ENCODE measurements at places on chromosomes 13 and 19.
A peak's percentile ranks its signal among the peaks of the same experiment; 100 is the strongest.

DNA sequence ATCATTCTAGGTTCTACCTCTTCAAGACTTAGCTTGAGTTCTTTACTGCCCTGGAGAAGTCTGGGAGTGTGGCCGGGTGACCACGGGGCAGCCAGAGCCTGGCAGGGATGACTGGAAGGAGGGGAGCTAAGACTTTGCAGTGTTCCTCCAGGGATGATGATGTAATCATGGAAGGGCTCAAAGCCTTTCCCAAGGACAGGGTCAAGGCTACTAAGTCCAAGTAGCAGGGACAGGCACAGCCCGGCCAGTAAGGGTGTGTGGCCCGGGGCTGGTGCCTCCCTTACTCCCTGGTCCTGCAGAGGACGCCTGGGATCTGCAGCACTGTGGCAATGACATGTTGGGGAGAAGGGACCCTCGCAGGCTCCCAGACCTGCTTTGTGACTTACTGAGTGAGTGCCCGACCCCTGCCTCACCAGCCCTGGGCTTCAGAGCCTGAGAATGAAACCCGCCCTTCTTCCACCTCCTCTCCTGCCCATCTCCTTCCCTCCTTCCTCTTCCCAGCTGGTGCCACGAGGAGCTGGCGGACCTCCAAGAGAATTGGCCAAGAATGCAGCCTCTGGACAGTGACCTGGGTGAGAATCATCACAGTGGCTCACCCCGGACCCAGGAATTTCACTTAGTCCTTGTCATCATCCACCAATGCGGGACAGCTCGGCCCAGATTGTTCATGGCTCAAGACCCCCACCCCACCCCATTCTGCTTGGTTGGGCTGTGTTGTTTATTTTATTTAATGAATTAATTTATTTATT is 15.6 kb upstream of the FBXO17 start:
- no peak for DNase-seq

- DNase-seq = no peak
Measured at GRCh38 chr19:2592824-2593223, 109.7 kb downstream of the GNG7 start.

- no peak for DNase-seq
Measured at GRCh38 chr19:35931874-35932202, 4.3 kb upstream of the LRFN3 start.

- no peak for DNase-seq
Measured at GRCh38 chr19:18905058-18905456, 9.1 kb upstream of the CERS1 start.

GRCh38 chr13:97844151-97844550 is 109.3 kb upstream of the IPO5 start:
- no peak for DNase-seq

GRCh38 chr19:17020385-17020784 is 6.2 kb downstream of the CPAMD8 start:
- DNase-seq = no peak

DNA sequence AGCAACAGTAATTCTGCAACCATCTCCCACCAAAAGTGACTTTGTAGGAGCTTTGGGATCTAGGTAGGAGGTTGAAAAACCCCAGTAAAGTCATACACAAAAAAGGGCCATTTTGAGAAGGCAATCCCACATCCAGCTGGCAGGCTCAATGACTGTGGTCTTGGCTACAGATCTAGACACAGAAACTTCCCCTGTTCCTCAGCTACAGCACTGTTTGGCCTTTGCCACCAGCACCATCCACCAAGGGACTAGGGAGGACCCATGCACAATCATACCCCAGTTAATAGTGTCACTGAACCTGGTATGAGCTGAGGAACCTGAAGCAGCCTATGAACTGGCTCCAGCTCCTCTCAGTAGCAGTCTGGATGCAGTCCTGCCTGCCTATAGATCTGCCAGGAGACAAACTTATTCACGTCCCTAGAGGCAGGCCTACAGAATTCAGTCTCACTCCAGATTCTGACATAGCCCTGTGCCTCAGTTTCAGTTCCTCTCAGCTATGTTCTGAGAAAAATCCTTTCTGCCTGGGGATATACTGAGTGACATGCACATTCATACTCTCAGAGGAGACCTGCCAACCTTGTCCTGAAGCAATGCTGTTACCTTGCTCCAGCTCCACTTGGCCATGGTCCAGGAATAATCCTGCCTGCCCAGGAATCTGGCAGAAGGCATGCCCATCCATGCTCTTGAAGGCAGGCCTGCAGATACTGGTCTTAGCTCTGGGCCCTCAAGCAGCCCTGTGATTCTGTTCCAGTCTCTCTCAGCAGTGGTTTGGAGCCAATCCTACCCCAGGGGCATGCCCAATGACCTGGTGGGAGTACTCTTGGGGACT is 2048.3 kb upstream of the PCDH20 start:
- no peak for DNase-seq

GRCh38 chr19:13275016-13275722 is 125.0 kb downstream of the IER2 start:
- DNase-seq = no peak

DNA sequence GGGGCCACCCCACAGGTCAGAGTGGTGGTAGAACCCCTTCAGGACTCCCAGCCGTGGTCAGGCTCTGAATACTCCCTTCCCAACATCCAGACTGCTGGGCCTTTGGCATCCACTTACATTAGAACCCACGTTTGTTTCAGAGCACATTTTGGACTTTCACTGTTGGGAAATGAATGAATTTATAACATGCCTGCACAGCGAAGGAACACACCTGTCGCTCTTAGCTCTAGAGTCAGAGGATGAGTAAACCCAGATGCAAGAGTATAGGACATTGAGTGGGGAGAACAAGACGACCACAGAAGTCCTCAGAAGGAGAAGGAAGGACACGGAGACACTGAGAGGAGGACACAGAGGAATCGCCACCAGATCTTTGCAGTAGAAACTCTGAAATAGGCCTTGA is 30.9 kb downstream of the SHISA2 start:
- DNase-seq = no peak

DNA sequence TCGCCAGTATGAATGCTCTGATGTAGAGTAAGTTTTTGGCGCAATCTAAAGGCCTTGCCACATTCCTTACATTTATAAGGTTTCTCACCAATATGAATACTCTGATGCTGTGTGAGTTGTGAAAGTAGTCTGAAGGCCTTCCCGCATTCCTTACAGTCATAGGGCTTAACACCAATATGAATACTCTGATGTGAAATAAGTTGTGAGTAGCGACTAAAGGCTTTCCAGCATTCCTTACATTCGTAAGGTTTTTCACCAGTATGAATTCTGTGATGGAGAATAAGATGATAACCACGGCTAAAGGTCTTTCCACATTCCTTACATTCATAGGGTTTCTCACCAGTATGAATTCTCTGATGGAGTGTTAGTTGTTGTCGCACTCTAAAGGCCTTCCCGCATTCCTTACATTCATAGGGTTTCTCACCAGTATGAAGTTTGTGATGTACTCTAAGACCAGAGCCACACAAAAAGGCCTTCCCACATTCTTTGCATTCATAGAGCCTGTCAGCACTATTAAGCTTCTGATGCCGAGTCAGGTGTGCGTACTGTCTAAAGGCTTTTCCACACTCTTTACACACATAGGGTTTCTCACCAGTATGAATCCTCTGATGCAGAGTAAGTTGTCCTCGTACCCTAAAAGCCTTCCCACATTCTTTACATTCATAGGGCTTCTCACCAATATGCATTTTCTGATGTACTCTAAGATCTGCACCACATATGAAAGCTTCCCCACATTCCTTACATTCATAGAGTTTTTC is 14.1 kb upstream of the ZFP14 start:
- no peak for DNase-seq

DNA sequence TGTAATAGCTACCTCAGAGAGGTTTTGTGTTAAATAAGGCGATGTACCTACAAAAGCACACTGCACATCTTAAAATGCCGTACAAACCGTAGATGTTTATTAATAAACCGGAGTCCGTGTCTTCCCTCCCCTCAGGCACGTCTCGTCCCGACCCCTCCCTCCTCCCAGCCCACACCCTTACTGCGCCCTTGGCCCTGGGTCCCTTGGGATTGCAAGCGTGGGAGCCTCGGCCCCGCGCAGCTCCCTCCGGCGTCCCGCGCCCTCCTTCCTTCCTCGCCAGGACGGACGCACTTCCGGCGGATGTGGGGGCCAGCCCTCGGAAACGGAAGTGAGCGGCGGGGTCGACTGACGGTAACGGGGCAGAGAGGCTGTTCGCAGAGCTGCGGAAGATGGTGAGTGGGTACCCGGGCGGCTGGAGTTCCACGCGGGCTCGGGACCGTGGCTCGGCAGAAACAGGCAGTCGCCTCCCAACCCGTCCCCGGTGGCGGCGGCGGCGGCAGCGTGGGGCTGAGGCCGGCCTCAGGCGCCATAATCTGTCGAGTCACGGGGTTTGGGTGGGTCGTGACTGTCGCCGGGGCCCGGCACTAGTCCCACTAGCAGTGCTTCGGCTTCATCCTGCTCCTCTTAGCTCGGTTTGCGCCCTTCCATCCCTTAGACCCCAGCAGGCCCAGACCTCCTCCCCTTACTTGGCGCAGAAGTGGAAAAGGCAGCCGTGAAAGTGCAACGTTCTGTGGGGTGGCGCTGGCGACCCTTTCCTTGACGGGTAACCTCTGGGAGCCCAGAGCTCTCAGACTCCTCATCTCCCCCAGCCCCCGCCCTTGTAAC is at the start of gene POMP:
TSS of gene POMP (plus strand) at position 335 of the 825 bp plus-strand sequence. CDS start at position 390, 55 bp downstream.
- peak; percentile 69 for DNase-seq

- DNase-seq = peak; percentile 41
Measured at GRCh38 chr13:71879129-71879535, 12.1 kb upstream of the DACH1 start.

- DNase-seq = no peak
Measured at GRCh38 chr13:72463561-72463960, 263.9 kb downstream of the MZT1 start.

- no peak for DNase-seq
Measured at GRCh38 chr19:47096100-47096704, 17.4 kb downstream of the ZC3H4 start.

DNA sequence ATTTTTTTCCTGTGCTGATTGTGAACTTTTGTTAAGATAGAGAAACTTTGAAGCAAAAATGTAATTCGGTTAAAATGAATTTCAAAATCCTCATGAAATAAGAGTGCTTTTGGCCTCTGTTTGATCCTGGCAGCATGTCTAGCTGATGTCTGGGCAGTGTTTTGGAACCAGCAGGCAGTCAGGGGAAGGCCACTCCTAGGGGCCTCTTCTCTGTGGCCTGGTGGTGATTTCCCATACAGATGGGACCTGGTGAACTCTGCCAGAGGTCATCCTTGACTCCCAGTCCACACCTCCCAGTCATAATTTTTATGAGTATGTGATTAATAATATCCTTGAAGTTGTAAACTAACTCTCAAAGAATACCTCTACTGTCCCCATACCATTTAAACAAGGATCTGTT is 226.6 kb downstream of the PCCA start:
- no peak for DNase-seq

DNA sequence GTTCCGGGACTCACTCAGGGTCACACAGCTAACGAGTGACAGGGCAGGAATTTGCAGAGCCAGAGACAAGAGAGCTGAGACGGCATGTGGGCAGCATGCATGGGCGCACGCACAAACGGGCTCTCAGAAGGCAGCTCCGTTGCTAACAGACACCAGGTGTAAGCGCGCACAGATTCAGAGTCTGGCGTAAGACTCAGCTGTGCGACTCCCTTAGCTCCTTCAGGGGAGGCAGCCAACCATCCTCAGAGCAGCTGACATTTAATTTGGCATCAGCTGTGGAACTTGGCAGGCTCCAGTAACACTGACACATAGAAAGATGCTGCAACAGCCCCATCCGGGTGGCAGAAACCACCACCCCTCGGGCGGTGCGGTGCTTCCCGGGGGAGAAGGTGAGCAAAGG is 7.5 kb upstream of the TM6SF2 start:
- no peak for DNase-seq

DNA sequence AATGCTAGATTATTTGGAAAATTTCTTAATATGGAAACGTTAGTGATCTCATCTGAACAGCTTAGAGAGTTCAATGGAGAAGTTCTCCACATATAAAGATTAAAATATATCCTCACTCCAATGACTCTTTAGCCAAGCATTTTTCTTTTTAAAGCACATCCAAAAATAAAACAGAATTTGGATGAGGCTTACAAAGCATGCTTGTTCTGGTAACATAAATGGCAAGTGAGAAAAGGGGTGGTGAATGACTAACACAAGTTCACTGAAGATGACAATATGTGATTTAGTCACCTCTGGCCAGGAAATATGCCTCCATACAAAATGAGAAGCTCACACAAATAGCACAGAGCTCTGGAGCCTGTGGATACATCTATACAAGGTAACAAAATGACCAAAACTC is 253.0 kb downstream of the PCDH20 start:
- DNase-seq = no peak

DNA sequence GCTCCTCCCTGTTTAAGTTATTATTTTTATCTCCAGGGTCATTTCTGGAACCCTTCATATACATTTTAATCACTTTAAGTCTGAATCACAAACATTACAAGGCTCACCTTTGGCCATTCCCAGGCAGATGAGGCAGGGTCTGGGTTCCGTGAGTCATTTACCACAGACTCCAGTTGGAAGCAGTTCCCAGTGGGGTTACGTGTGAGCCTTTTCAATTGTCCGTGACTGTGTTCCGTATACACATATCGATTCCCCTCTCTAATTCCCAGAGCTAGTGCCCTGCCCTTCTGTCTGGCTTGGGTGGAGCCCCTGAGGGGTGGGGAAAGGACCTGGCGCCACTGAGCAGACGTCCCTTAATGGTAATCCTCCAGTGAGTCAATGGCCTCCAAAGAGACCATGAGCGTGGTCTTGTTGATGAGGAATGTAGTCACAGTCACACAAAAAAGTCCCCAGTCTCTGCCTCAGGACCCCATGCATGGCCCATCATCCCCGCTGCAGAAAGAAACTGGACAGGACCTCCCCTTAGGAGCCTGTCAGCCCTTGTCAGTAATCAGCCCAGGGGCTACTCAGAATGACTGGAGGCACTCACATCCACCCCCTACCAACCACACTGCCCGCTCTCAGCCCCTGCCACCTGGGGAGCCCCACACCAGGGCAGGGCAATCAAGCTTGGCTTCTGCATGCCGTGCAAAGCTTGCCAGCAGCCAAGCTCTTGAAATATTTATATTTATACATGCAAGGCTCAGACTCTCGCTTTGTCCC is 144.4 kb downstream of the ZIC5 start:
- DNase-seq = no peak

DNA sequence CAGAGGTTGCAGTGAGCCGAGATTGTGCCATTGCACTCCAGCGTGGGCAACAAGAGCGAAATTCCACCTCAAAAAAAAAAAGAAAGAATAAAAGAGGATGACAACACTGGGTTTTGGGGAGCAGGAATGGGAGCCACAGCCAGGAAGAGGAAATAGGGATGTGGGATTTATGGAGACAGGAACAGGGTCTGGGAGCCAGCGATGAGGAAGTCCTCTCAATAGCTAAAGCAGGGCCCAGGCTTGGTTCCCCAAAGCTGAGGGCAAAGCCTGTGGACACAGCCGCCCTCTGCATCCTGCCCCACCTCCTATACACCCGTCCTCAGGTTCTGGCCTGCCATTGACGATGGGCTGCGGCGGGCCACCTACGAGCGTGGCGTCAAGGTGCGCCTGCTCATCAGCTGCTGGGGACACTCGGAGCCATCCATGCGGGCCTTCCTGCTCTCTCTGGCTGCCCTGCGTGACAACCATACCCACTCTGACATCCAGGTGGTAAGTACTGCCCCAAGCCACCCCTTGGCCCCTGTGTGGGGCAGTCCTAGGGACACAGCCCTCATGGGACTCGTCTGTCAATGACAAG is 13.6 kb downstream of the HIPK4 start:
- DNase-seq = no peak
